ENCODE measurements at places on chromosomes 4 and X.

GRCh38 chr4:26434030-26434639 is 56.1 kb downstream of the CCKAR start:
- peak; percentile 49 for DNase-seq

DNA sequence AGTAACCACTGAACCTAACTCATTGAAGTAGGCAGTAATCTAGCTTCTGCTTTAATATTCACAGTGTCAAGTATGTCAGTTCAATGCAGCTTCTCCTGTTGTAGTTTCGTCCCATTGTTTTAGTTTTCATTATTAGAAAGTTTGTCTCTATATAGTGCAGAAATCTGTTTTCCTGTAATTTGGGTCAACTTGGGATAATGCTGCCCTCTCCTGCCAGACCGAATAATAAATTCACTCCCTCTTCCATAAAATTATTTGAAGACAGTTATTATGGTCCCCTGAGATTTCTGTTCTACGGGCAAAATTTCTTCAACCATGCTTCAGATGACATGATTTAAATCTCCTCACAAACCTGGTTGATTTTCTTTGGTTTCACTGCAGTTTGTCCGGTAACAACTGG is 4.6 kb upstream of the LUZP4 start:
- no peak for DNase-seq

DNA sequence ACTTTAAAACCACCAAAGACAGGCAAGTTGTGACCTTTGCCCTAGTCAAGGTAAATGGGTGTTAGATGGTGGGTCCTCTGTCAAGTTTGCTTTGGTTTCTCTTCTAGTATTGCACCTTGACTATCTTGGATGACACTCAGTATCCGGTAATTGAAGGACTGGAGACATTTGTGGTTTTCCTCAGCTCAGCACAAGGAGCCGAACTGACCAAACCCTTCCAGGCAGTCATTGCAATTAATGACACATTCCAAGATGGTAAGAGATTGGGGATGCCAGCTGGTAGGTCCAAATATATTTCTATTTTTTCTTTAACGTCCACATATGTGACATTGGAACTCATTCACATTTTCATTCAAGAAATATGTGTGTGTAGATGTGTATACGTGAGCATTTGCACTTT is 69.3 kb upstream of the ANXA3 start:
- peak; percentile 11 for DNase-seq

GRCh38 chrX:105323928-105324327 is 103.4 kb upstream of the TEX13A start:
- no peak for DNase-seq

DNA sequence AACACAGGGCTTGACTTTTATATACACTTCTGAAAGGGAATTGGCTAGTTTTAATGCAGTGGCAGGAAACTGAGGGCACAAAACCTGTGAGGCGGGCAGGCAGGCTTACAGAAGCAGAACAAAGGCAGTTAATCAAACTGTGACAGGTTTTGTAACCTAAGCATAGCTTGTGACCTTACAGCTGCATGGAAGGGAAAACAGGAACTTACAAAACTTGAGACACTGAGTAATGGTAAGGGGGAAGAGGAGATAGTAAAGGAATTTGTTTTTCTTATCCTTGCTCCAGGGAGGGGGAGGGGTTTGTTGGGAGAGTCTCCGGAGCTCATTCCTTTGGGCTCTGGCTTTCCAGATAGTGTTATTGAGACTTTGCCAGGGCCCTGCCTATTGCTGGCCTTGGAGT is 55.6 kb downstream of the SLITRK4 start:
- no peak for DNase-seq

GRCh38 chrX:44035571-44035970 is 62.4 kb upstream of the NDP start:
- DNase-seq = no peak

- DNase-seq = no peak
Observed at GRCh38 chrX:11462136-11462535, 168.9 kb downstream of the AMELX start.

DNA sequence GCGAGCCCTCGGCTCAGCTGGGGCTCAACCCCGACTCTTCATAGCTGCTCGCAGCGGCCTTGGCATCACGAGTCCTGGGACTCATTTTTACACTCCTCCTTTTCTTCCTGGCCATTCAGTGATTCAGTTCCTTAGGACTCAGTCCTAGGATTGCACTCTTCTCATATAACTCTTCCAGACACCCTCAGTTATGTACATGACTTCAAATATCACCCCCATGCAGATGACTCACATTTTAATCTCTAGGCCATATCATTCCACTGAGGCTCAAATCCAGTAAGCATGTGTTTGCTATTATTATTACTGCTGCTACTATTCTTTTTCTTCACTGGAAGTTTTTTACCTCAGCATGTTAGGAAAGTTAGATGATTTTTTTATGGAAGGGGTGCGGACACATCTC is 14.4 kb downstream of the ITGB1BP2 start:
- DNase-seq = peak; percentile 66

DNA sequence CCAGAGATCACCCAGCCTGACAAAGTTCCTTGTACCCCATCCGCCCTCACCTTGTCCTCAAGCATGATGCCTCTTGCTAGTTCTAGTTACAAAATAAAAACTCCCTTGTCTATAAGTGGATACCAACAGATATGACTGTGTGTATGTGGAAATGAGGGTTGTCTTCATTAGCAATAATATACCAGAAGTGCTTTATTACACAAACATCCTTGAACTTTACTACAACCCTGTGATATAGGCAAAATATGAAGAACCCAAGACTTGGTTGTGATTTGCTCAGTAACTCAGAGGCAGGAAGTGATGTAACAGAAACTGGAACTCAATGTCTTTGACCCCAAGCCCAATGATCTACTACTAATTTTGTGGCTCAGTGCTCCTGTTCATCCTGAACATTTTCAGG is 97.6 kb downstream of the AKAP4 start:
- no peak for DNase-seq

DNA sequence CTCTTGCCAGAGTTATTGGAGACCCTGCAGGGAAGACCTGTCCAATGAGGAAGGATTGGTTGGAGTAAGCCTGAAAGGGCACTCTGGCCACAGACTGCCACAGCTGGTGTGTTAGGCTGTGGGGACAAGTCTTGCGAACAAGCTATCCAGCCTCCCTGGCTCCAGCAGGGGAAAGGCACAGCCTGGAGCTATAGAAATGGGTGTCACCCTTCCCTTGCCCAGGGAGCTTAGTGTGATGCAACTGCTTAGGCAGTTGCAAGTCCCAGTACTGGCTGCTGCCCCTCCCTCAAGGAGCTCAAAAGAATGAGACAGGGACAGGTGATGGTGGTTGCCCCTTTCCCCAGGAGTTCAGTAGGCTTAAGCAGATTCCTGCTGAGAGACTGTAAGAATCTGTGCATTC is 165.7 kb upstream of the CT83 start:
- DNase-seq = no peak

GRCh38 chr4:152591396-152591795 is 55.5 kb upstream of the FBXW7 start:
- DNase-seq = peak; percentile 31

GRCh38 chrX:115642311-115642710 is 81.3 kb downstream of the PLS3 start:
- DNase-seq = no peak

DNA sequence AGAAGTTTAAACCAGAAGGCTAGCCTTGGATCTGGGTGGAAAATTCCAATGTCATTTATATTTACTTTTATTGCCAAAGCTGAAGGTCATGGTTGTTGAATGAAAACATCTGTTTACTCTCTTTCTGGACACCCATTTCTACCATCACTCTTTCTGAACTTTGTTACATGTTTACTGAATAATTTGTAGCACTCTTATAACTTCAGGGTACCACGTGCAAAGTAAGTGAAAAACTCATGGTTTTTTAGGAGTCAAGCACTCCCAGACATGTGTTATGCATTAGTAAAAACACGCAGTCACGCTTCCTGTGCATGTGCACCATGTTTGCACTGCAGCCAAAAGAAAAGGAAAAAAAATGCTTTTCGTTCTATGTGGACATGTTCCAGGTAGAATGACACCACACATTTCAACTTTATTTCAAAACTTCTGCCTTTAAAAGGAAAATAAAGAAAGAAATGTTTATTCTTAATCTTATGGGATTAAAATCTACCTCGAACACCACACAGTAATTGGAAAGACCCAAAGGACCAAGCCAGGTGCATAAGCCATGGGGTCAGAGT is 31.4 kb upstream of the ADH1C start:
- peak; percentile 99 for DNase-seq

- peak; percentile 40 for DNase-seq
Observed at GRCh38 chr4:157052429-157053040, 23.4 kb upstream of the GLRB start.

DNA sequence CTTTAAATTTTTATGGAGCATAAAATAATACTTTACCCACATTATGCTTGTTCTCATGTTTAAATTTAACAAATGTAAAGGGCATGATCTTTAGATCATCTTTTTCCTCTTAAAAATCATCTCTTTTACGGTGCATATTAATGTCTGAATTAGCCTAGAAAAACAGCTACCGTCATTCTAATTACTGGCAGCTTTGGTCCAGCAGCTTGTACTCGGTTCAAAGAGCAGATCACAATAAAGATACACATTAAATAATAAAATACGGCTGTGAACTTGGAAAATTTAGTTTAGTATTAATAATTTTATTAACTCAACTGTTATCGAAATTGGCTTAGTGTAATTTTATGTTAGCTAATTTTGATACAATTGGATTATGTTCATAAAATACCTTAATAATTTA is 19.1 kb downstream of the CCSER1 start:
- no peak for DNase-seq

GRCh38 chr4:99361899-99362275 is 9.3 kb upstream of the ADH1C start:
- DNase-seq = no peak

GRCh38 chr4:116110713-116111112 is 974.7 kb downstream of the TRAM1L1 start:
- DNase-seq = no peak

DNA sequence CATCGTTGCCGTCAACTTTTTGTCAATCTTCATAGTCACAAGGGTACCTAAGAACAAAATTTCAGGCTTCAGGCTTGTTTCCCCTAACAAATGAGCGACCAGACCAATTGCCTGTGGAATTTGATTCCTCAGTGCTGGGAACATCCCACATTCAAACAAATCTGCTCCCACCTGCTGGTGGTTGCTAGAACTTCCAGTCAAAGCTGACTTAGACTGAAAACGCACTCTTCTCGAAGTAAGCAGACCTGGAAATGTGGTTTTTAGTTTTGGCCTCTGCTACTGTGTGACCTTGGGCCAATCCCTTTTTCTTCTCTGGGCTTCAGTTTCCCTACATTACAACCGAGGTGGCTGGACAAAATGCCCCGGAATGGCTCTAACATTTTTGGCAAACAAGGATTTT is 1.8 kb upstream of the GABRQ start:
- DNase-seq = peak; percentile 61

DNA sequence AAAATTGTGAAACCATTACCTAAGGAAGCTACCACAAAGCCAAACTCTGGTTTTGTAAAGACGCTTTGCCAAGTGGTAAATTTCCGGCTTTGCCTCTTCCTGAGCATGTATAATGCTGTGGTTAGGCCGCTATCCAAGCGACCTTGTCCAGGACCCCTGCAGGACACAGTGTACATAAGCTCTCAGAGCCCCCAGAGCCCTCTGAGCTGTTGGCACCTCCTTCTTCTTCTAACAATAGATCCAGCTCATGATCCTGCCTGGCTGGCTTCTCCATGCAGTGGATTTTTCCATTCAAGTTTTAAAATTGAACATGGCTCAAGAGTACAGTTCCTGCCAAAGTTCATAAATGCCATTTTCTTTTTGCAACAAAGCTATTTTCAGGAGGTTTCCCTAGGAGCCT is 326.7 kb downstream of the MAPK10 start:
- peak; percentile 90 for DNase-seq

DNA sequence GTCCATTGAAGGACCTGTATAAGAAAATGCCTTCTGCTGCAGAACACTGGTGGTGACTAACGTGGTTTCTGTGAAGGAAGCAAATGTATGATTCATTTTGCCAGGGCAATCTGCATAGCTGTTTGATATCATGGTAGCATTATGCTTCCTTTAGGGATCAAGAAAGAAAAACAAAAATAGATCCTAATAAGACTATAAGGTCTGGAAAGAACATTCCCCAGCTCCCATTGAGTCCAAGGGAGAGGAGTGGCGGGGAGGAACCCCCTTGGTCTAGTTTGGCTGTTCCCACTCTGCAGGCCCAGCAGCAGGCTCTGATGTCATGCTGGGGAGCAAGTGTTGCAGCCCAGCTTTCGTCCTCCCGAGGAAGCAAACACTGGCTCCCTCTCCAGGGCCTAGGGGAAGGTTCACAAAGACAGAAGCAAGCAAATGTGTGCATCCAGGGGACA is 154.5 kb upstream of the GALNT7 start:
- no peak for DNase-seq

DNA sequence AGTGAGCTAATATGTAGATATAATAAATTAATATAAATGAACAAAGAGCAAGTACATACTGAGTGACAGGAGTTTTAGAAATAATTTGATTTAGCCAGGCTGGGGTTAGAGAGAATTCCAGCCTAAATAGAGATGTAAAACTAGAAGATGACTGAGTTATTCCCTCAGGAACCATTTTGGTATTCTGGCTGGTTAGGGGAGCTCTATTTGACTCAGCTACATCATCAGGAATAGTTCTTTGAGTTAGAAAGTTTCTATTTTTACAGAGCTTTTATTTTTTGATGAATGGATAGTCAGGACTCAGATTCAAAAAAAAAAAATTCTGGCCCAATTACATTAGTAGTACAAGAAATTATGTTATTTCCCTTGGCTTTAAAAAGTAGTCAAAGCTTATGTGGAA is 180.4 kb upstream of the MID1 start:
- no peak for DNase-seq

DNA sequence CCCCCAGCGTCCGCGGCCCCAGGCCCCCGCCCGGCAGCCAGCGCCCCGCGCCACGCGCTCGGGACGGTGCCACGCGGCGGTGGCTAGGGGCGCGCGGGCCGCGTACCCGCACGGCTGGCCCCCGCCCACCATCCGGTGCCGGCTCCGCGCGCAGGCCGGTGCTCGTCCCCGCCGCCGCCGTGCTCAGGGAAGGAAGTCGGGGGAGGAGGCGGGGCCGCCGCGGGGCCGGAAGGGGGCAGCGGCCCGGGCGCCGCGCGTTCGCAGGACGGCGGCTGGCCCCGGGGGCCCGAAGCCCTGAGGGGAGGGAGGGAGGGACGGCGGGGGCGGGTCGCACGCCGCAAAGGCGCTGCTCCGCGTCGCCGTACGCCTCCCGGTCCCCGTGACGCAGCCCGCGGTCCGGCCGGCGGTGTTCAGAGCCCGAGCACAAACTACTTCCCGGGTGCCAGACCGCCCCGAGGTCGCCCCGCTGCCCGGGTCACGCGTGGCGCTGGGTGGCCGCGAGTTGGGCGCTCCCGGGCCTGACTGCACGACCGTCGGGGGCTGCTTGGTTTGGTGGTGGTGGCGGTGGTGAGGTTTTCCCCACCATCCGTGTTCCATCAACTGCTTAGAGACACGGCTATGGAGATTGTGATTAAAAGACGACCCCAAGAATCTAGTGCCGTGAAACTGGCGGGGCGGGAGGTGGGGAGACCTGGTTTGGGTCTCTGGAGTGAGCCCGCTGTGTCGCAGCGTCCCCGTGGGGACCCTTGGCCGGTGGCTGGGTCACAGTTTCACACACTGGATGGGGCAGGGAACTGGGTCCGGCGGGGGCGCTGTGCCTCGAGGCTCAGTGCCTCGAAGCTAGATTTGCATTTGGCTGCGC is at the start of gene DCTD:
DCTD (minus strand) TSS at position 205 of the 862 bp plus-strand sequence. CDS start 1,818 bp downstream, outside the sequence.
- DNase-seq = peak; percentile 75

Data from AG10803 (cell line).